ENCODE measurements at places on chromosomes 13 and 19.

DNA sequence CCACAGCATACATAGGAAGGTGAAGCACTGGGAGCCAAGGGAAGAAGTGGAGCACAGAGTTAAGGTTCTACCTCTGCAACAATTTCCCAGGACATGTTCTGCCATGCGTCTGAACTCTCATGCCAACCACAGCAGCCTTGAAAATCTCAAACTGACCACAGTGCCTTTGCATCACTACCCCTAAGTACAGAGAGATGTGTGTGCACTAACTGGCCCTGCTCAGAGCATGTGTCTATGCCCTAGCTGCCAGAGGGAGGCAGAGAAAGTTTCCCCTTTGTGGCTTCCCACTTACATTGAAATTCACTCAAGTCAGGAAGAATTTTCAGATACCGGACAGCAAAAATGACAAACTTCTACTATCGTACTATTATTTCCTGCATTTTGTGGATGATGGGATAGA, 26.8 kb upstream of the WDFY2 start:
- no peak for DNase-seq

DNA sequence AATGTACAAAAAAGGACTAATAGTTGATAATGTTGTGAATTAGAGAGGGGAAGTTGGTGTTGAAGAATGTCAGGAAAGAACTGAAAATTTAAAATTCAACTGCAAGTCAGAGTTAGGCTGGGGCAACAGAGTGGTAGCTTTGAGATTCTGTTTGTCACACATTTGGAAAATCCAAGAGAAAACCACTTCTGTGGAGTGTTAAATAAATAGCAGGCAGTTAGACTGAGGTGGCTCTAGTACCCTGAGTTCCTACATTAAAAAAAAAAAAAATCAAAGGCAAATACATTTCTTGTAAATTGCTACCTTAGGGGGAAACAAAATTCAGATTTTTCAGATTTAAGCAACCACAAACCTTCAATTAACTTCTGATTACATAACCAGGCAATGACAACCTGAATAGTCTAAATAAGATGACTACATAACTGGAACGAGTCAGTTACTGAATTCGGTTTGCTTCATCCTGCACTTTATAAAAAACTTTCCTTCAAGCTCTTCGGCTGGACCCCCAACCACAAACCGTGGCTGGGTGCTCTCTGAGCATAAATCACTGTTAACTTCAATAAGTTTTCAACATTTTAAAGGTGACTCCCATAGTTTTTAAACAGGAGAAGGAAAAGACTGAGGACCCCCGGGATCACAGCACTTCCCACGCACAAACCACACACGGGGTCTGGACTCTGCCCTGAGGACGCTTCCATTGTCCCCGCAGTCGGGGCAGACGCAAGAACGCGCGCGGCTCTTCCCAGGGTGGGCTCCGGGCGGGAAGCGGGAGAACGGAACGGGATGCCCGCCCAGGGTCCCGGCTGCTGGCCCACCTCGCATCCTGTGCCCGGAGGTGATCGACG, 725 bp downstream of the ZNF682 start:
- DNase-seq, result no peak

DNA sequence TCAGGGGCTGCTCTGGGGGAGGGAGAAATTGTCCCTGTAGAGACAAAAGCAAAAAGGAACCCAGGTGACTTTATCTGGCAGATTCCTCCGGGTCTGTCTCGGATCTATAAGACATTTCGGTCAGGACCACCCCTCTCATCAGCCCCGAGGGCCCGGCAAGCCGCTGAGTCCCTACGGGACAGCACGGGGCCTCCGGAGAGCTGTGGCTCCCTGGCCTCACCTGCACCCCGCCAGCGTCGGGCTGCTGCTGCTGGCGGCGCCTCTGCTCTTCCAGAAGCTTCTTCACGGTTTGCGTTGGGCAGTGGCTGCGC, 1.9 kb downstream of the NFKBID start:
- no peak for DNase-seq

DNA sequence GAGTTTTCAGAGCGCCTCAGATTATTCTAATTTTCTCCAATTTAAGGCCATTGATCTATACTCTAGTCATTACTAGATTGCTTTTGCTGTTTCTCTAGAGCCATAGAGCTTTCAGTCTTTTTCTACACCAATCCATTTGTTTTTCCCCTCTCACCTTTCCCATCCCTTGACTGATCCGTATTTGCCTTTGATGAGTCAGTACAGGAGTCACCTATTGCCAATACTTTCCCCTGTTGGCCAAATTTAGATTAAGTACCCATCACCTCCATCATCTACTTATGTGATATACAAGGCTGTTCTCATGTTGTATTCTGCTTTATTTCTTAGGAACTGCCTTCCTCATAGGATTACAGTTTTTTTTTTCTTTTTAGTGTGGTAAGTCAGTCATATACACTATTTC, 463.2 kb downstream of the KLF12 start:
- DNase-seq, result no peak
